KBM-7 (cell line): ENCODE measurements at places on chromosomes 3 and 15.

DNA sequence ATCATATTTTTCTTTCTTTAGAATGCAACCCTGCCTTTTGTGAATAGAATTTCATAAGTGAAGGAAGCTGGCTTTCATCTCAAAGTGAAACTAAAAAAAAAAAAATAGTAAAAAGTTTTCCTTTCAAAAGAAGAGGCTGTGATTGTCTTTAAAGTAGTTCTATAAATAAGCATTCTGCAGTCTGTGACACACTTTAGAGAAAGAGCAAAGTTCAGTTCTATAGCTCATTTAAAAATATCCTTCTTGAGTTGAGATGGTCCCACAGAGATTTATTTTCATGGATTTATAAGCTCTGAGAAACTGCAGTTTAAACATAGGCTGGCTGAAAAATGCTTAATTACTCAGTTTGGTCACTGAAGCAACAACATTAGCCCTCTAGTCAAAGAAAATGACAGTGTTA, 36.1 kb upstream of the CNTN6 start:
- DNase-seq = no peak

GRCh38 chr3:46095307-46095706, 68.0 kb upstream of the XCR1 start:
- peak; percentile 93 for DNase-seq

DNA sequence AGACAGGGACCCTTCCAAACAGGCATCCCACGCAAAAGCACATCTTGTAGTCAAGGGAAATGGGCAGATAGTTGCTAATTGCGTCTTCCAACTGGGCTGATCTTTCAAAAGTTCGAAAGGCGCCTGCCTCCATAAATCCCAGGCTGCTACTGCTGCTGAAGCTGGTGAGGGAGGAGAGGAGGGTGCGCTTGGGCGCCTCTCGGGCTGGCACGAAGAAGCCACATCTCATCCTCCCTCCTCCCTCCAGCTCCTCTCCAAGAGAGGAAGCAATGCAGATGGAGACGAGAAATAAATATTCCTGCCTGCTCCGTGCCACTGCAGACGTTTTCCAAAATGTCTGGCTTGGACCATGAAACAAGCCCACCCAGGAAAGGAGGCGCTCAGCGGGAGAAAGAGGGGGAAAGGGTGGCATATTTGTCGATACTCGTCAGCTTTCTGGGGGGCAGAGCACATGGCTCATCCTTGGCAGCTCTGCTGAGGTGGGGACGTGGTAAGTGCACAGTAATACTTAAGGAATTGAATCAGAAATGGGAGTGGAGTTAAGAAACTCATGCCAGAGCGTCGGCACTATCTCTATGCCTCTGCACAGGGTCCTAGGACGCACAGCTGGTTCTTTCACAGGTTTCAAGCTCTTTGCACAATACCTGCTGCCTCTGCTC, 88.9 kb upstream of the FEZF2 start:
- no peak for DNase-seq

DNA sequence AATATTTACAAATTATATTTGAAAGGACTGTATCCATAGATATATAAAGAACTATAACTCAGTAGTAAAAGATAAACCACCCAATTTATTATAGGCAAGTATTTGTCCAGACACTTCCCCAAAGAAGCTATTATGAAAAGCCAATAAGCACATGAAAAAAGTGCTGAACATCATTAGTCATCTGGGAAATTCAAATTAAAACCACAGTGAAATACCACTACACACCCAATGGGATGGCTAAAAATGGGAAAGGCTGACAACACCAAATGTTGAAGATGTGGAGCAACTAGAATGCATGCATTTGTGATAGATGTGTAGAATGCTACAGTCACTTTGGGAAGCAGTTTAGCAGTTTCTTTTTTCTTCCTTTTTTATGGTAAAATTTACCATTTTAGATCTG, 147.0 kb downstream of the PDE8A start:
- DNase-seq = no peak

GRCh38 chr15:72939514-72940228, 112.6 kb upstream of the NEO1 start:
- DNase-seq = no peak

- no peak for DNase-seq
These were observed at the start of gene ARL14 for GRCh38 chr3:160676547-160677303. Gene ARL14, plus strand, starts transcription at chr3:160677160. Its CDS starts 187 bp downstream, at chr3:160677347.

GRCh38 chr15:100141311-100142001, 200.3 kb downstream of the ADAMTS17 start:
- DNase-seq = no peak

DNA sequence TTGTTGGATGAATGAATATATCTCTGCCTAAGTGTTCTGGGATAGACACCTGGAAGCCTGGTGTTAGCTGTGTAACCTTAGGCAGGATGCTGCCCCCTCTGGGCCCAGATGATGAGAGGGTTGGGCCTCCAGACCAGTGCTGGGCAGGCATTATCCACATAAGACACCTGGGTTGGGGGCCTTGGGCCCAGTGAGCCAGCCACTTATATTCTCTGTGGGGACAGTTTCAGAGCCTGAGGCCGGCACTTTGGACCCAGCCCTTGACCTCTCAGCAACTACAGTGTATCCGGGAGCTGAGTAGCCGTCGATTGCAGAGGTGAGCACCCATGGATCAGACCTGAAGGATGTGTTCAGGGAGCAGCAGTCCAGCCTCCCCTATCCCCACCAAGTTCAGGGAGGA, 2.2 kb downstream of the HEMK1 start:
- no peak for DNase-seq

DNA sequence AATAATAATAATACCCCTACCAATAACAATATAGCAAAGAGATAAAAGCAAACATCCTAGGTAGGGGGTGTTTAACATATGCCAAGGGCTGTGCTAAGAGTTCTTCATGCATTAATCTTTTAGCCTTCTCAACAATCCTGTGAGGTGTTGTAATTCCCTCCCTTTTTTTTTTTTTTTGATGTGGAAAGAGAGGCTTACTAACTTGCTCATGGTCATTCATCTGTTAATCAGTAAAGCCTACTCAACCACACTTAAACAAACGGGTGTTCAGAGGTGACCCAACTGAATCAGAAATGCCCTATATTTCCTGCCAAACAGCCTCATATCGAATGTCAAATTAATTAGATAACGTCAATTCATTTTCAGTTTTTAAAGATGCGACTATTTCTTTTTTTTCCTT, 232.1 kb downstream of the CTNNB1 start:
- DNase-seq = no peak

- DNase-seq = no peak
These were observed 54.4 kb downstream of the ATP1B3 start for GRCh38 chr3:141930801-141931200.

DNA sequence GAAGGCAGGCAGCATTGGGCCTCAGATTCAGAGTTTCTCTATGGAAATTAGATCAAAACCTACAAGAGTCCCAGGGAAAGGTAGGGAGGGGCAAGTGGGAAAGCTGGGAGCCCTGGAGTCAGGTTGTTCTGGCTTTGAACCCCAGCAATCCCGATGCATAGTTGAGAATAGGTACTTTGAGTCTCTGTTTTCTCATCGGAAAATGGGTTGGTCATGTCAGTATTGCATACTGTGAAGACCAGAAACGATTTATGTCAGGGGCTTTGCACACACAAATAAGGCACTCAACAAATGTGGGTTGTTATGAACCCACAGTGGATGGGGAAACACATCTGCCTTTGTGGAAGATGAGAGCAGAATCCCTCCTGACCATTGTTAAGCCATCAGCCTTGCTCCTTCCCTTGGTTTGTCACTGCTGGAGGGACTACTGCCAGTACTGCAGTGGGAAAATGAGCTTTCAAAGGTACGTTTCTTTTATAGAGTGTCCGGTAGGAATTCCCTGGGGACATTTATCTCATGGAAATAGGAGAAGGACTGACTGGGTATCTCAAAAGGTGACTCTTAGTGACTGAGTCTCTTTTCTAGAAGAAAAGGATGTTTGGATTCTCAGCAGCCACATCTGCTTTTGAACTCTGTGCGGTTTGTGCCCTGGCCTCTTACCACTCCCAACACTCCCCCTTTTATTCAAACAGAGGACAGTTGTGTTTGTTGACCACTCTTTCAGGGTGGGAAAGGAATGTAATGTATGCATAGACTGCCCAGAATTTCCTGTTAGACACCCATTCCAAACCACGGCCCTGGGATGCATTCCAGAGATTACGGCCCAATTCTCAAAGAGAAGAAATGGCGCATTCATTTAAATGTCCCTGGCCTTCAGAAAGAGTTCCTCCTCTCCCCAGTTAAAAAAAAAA, 54.6 kb upstream of the VILL start:
- DNase-seq = peak; percentile 40

DNA sequence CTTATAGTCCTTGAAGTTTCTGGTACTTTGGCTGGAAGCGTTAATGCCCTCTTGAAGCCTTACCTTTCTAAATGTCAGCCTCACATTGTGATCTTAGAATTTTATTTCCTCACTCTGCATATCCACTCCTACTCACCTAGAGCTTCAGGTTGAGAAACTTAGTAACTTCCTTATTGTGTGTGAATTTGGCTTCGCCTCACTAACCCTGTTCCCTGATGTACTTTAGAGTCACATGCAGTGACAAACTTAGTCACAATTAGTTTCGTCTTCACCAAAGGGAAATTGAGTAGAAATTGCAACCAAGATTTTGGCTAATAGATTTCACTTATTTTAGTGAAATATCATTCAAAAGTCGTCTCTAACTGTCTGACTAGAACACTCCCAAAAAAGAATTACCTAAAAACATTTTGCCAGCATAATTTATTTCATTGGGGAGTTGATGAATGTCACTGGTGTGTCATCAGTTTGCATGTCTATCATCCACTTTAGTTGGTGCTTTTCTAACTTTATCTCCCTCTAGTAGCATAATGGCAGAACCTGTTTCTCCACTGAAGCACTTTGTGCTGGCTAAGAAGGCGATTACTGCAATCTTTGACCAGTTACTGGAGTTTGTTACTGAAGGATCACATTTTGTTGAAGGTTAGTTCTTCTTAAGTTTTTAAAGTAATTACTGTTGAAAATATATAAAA, 960 bp downstream of the MFN1 start:
- peak; percentile 45 for DNase-seq

DNA sequence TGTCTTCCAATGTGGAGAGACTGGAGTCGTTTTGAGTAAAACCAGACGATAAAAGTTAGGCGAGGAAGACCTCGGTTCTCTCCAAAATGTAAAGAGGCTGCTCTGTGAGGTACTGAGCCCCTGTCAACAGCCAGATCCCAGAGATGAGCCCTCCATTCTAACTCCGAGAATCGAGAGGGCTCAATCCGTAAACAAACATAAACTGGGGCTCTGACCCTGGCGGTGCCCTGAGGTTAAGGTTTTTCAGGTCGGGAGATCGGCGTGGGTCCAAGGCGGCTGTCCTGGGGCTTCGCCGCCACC, 417 bp downstream of the TBCCD1 start:
- DNase-seq = no peak

DNA sequence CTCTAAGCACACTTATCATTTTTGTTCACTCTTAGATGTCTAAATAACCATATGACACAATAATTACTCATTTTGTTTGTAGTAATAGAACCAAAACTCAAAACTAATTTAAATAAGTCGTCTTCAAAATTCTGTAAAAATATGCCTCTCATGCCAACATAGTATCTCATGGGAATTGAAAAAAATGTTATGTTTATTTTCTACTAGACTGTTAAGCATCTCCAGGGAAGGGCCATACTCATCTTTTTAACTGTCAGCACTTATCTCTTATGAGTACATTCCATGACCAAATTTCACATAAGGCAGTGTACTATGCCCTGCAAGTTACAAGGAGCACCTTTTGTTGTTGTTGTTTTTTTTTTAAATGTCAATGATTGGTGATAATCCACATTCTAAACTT, 18.3 kb upstream of the USF3 start:
- no peak for DNase-seq

GRCh38 chr15:57085267-57085666, 166.8 kb downstream of the TCF12 start:
- DNase-seq = no peak

- DNase-seq = no peak
These were observed 966 bp upstream of the C3orf80 start for GRCh38 chr3:160224256-160224655.

GRCh38 chr3:167167491-167167890, 212.6 kb downstream of the ZBBX start:
- DNase-seq = no peak

- no peak for DNase-seq
These were observed 99.4 kb upstream of the ADAMTSL3 start for GRCh38 chr15:83554558-83554957.

DNA sequence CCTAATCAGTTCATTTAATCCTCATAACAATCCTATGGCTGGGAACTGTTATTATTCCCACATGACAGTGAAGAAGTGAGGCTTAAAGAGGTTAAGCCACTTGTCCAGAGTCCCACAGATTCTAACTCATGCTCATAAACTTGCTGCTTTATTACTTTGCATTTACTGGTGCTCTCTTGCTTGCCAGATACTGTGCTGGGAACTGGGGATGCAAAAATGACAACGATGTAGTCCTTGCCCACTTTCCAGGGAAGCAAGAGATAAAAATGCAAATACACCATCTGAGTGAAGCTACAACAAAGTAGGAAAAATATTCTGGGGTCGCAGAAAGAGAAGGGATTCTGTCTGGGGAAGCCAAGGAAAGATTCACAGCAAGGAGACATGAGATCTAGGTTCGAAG, 335.0 kb downstream of the VPS13C start:
- no peak for DNase-seq

GRCh38 chr3:45225465-45226205, 452 bp downstream of the TMEM158 start:
- DNase-seq = peak; percentile 11

DNA sequence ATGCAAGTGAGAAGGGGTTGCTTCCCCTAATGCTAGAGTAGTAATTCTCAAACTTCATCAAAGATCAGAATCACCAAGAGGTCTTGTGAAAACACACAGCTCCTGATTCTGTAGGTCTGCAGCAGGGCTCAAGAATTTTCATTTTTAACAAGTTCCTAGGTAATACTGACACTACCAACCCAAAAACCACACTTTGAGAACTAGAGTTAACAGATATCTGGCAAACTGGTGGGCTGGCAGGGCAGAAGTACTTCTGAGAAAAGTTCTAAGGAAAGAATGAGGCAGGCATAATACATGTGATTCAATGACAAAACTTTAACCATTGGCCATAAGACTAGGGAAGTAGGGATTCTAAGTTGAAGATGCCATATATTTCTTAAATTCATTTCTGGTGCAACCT, 8.8 kb upstream of the MINDY2 start:
- no peak for DNase-seq

- DNase-seq = peak; percentile 3
These were observed 697 bp upstream of the RAB5A start for GRCh38 chr3:19945969-19946831.

DNA sequence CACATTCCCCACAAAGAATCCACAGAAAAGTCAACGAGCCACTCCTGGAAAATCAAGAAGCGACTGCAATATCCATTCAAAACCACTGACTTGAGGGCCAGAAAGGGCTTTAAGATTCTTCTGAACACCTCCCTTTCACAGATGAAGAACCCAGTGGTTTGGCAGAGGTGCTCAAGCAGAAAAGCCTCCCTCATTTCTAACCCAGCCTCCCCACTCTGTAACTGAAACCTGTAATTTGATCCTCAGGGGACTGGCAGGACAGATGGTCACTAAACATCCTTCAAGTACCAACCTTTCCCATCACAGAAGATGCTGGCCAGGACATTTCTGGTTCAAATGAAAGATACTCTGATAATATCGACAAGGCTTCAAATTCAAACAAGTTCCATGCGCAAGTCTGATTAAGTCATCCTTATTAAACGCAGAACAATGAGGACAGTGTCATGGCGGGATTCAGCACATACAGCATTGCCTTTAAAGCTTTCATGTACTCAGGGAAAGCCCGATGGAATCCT, 5.5 kb downstream of the SEMA5B start:
- no peak for DNase-seq
